Esophagus mucosa (tissue), 1 donor: ENCODE measurements at places on chromosomes 1 and 21. TPM values are rescaled to one million over a fixed set of nuclear protein-coding genes. Genes with fewer than 3 reads are reported as not detected.
A peak's percentile ranks its signal among the peaks of the same experiment; 100 is the strongest.

- ATAC-seq, result no peak
Measured at GRCh38 chr21:45709173-45709572, 65.6 kb downstream of the PCBP3 start.

The HES3 gene
- total RNA-seq, result not detected

DNA sequence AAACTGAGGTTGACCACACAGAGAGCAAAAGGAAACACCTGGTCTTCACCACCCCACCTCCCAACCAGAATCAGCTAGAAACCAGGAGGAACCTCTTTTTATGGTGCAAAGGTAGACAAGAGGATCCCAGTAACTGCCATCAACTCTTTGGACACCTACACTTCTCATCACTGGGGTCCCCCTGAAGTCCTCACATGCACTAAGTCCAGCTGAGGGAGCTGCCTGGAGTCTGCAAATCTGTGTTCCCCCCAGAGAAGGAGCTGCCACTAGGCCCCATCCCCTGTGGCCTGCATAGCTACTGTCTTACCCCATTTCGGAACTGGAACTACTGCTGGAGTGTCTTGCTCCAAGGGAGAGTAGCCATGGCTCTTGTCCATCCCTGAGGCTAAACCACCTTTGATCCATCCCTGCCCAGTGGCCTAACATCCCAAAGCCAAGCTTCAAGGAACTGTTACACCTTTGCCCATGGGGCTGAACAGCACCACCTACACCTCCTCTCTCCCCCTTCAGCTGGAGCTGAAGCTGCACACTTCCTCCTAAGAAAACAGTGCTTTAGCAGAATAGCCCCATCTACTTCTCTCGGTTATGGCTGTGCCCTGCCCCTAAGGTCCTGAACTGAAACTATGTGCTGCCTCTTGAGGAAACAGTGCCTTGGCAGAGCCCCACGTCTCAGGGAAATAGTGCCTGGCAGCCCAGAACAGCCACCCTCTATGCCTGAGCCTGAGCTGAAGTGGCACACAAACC lies 85.4 kb upstream of the CD53 start:
- peak; percentile 61 for ATAC-seq

The CLEC20A gene
- total RNA-seq, result not detected

GRCh38 chr21:40760821-40761220 lies 86.1 kb downstream of the DSCAM start:
- ATAC-seq, result no peak
